CD4-positive, alpha-beta T cell (primary cell): ENCODE measurements at places on chromosomes 3 and 15.

DNA sequence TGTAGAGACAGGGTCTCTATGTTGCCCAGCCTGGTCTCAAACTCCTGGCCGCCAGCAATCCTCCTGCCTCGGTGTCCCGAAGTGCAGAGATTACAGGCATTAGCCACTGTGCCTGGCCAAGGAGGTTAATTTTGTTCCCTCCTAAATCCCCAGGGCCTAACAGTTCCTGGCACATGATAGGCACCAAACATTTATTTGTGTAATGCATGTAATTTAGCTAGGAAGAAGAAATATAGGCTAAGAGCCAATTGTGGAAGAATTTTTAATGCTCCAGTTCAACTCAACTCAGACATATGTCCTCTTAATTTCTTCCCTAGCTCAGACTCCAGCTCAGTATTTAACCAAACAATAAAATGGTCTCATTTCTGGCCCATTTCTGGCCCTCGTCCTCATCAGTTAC is 7.7 kb upstream of the ZNF592 start:
- DNase-seq: no peak

DNA sequence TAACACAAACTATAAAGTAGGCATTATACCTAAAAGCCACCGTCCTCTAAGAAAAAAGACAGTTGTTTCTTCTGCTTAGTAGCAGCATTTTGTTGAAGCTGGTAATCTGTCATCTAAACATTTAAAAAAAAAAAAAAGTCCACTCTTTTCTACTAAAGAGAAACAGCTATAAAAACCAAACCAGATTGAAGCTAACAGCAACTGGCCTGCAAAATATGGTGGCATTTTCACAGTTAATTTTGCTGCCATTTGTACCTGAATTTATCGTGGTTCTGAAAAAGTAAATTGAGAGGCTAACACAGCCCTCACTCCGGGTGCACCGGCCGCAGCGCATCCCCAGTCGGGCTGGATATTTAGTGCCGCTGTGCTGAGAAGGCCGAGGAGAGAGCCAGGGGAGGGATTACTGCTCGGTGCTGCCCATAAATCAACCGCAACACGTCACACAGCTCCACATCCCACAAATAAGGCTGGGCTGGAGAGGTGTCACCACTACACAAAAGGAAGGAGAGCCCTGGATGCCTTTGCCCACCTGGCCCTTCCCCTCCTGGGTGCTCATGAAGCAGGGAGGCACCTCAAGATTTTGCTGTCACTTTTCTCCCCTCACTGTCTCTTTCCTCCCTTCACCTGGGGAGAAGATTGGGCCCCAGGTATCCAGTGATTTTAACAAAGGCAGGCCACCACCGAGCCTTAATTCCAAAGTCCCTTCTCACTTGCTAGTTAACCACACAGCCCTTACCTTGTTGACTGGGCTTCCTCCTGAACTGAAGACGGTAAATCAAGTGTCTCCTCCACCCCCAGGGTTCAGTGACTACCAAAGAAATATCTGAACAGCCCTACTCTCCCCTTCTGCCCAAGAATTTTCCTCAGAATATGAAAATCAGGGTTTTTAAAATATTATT is 44.4 kb downstream of the MECOM start:
- no peak for DNase-seq

DNA sequence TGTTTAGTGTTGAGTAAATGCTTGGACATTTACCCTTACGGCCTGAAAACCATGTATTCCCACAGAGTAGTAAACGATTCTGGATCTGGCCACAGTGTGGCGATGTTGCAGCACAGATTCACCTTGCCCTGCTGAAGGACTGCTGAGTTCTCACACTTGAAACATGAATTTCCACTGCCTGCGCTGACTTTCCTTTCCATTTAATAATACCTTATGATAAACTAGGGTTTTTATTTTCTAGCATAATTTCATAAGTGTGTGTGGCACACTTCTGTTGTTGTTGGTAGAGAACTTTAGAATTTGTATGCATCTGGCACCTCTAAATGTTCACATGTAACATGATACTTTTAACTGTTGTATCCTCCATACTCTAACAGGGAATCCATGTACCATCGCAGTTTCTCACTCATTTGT is 53.9 kb downstream of the C3orf38 start:
- DNase-seq: peak; percentile 9

DNA sequence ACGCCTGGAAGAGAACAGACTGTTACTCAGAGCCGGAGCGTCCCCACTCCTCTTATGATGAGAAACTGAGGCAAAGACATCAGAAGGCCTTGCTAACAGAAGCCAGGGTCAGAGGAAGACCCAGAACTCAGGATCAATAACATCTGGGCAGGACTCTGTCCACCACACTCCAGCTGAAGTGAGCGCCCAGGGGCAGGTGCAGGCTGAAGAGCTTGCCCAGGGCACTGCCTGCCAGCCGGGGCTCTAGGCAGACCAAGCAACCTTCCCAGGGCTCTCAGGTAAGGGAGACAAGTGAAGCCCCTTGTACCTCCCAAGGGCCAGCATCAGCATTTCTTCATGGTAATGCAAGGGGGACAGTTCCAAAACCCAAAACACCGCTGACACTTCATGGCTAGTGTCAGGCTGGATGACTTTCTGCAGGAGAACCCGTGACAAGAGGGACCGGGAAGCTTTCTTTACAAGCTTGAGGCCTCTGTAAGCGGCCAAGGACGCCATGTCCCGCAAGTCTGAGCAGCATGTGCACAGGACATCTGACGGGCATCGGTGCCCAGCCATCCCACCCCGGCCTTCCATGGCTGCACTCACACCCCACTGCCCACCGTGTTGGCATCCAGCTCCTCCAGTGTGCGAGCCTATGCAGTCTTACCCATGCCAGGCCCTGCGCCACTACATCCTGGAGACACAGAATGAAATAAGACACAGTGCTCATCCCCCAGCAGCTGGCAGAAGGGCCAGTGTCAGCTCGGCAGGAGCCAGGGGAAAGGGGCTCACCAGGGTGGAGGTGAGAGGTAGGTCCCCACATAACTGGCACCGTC is 14.1 kb downstream of the XXYLT1 start:
- no peak for DNase-seq

DNA sequence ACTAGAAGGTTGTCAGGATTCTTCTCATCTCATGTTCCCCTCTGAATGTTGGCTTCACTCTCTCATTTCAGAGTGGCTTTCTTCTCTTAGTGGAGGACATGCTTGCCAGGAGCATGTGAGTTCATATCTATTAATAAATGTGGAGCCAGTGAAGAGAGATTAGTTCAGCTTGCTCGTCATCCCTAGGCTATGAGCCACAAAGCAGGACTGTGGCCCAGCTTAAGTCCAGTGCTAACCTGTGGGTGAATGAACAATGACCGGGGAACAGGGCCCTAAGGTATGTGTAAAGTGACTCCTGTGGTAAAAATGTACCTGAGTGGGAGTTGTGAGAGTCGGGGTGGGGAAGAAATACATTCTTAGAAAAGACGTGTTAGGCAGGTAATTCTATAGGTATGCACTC is 96.9 kb upstream of the TBL1XR1 start:
- no peak for DNase-seq

- DNase-seq: no peak
These were observed 84.1 kb upstream of the ICE2 start for GRCh38 chr15:60563066-60563465.

- DNase-seq: no peak
These were observed 96.7 kb downstream of the SV2B start for GRCh38 chr15:91196768-91197167.

DNA sequence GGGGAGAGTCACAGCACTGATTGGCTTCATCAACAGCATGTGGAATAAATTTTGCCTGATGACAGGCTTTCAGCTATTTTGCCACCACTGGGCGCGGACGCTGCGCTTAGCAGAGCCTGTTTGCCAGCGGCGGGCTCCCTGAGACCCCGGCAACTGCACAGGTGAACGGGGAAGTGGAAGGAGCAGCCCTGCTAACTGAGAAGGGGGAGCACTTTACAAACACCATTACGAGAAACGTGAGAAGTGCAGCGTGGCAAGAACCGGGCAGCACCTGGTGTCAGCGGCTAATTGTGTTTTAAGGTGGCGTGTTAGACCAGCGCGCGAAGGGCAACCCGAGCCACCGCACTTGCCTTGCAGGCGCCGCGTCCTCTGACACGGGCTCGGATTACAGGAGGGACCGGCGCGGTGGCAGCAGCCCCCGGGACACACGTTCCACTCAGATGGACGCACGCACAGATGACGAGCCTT is 307.8 kb upstream of the ARRDC4 start:
- no peak for DNase-seq

- DNase-seq: no peak
These were observed 18.4 kb upstream of the INSYN1 start for GRCh38 chr15:73771385-73772045.

DNA sequence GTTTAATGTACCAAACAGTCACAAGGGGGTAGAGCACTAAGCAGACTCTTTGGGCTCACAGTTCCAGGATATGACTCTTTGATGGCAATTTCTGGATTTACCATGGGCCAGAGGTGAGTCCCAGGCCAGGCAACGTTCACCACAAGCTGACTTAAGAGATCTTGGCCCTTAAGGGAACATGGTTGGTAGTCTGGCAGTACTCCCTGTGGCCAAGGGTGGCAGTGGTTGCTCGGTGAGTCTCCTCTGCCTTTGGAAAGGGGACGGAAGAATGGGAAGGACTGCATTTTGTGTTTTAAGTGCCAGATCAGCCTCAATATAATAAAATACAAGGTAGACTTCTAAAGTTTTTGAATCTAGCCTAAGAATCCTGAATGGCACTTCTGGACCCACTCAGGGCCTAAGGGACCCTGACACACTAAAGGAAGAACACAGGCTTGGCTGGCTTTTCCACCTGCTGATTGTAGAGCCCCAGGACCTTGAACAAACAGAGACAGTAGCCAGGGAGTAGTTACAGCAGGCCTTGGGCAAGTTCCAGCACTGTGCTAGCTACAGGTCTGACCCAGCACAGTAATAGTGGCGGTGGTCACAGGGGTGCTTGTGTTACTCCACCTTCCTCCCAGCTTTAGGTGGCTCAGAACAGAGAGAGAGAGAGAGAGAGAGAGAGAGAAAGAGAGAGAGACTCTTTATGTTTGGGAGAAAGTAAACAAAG is 730.7 kb upstream of the ALCAM start:
- DNase-seq: no peak

GRCh38 chr15:24819680-24820079 is 135.1 kb upstream of the SNRPN start:
- DNase-seq: no peak

DNA sequence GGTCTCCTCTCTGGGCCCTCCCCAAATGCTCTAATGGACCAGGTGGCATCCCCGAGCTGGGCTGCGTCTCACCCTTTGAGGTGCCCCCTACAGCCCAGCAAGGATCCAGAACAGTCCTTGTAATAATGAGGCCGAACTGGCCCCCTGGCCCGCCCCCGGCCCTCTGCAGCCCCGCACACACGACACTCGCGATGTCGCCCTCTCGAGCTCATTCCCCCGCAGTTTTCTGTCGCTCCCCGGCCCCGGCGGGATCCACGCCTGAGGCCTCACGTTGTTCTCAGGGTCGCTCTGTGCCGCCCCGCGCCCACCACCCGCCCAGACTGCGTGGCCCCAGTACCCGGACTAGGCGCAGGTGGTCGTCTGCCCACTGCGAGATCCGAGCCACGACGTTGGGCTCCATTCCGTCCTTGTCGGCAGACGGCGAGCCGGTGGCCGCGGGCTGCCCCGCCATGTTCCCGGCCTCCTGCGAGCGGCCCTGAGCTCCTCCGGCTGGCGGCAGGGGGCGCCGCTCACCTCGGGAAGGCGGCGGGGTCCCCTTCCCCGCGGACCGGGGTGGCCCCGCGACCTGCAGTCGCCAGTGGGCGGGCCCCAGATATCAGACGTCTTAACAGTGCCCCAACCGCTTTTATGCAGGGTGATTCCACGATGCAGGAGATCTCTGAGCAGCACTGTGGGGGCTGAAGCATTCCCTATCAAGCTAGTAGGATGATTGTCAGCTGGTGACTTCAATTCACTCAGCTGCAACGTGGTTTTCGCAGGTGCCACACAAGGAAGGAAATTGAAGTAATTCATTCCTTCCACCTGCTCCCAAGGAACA is at the start of gene C3orf33:
TSS of gene C3orf33 (minus strand) at position 477 of the 817 bp plus-strand sequence. CDS start at position 451, 26 bp downstream.
- peak; percentile 83 for DNase-seq

GRCh38 chr15:57401546-57401945 is 25.2 kb downstream of the CGNL1 start:
- DNase-seq: no peak

DNA sequence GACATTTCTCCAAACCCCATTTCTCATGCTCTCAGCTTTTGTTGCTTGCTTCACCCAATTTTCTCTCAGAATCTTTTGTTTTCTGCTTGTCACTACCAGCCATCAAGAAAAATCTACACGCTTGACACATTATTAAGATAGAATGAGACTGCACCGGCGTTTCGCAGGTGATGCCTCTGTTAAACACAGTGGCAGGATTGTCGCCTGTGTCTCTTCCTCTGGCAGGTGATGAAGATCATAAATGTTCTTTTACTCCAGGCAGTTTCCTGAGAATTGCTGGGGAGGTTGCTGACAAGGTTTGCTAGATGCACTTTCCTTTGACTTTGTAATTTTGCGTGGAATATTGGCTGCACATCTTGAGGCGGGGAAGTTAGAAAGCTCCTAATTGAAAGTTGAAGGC is 75.4 kb downstream of the IL1RAP start:
- DNase-seq: no peak

- DNase-seq: no peak
These were observed 8.9 kb downstream of the DUSP7 start for GRCh38 chr3:52047295-52047960.

DNA sequence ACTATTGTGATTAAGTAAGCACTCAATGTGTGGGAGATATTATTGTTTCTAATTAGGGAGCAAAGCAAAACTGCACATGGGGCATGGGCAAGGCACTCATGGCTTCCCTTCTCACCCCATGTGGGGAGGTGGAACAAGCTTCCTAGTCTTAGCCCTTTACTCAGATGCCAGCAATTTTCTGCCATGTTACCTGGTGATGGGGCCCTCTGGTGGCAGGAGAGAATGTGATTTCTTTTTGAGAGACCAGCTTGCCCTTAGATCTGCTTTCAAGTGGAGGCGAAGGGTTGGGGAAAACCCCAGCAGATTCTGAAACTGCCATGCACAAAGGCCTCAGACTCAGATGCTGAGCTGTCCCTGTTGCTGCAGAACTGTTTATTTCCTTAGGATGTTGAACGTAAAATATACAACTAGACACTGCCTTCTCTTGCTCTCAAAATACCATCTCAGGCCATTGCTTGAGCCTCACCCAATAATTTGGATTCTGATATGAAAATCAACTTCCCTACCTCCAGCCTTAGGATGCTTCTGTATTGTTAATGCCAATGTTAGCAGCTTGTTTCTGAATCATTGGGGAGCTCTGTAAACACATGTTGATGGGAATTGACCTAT is 130.2 kb upstream of the TPRG1 start:
- peak; percentile 87 for DNase-seq
